ENCODE measurements at places on chromosomes 12 and 14. TPM values are rescaled to one million over a fixed set of nuclear protein-coding genes. Genes with fewer than 3 reads are reported as not detected.

Gene DEGS2
- 3.2 TPM for total RNA-seq

Gene RPGRIP1
- total RNA-seq: 0.80 TPM

- no peak for DNase-seq
These were observed 201.5 kb downstream of the DACT1 start for GRCh38 chr14:58839233-58839632.

DNA sequence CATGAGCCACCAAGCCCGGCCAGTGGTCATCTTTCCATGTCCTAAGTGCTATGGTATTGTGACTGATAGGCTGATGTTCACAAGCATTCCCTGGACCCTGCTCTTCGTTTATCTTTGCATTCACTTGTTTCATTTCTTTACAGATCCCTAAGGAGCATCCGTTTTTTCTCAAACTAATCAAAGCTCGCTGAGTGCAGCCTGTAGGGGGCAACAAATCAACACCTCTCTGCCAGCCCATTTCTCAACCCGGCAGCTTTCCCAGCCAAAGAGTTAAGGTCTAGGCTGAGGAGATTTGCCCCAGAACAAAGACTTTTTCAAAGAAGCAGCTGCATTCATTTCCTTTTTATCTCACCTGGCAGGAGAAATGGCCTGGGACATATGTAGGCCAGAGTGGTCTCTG lies 12.1 kb downstream of the SIRT4 start:
- peak; percentile 4 for DNase-seq

GRCh38 chr14:81480741-81481140 lies 52.9 kb downstream of the SEL1L start:
- no peak for DNase-seq

DNA sequence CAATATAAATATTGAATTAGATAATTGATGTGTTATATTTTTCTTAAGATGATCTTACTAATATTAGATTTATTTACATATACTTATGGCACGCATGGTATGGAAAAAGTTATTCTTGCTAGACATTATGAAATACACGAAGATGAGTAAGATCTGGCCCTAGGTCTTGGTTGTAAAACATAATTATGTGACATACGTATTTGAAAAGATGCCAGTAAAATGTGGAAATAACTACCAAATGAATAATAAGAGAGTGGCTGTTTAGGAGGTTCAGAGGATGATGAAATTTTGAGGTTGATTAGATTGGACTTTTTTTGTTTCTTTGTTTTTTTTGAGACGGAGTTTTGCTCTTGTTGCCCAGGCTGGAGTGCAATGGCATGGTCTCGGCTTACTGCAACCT lies 41.3 kb downstream of the FANCM start:
- no peak for DNase-seq

DNA sequence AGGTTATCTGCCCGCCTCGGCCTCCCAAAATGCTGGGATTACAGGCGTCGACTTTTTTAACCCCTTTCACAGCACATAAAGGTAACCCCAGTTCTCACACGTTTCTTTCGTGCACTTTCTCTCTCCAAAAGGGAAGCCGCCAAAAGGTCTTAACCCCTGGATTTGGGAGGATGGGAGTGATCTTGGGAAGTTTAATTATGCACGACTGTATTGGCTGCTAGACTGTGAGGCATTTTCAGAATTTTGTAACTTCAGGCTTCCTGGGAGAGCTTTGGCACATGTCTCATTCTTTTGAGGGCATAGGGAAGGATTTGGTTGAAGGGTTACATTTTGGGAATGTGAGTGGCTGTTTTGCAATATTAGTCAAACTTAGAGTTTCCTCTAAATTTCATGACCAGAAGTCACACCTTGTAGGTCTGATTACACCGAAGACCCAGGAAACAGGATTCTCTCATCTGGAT lies 1.4 kb upstream of the SMARCC2 start:
- no peak for DNase-seq

DNA sequence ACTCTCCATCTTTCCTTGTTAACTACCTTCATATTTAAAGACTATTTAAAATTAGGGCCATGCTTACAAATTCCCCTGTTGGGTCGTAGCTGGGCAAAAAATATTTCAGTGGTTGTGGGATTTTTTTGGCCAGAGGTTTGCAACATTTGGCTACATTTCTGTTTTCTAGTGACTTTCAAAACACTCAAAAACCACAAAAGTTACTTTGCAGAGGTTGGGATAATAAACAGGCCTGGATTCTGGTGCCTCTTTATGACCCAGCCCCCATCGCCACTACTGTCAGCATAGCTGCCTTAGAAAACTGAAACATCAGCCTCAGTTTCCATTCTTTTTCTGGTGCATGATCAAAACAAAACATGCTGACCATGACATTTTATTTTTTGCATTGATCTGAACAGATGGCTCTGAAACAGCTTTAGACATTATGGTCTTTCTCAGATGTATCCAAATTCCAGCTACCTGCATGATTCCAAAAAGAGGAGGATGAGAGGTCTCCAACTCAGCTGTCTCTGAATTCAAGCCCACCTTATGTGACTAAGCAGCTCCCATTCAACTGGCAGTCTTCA lies 5.2 kb downstream of the DPF3 start:
- DNase-seq: no peak
